ENCODE measurements at places on chromosomes 3 and 15.

GRCh38 chr3:194046531-194046930 is 89.4 kb upstream of the HES1 start:
- DNase-seq = no peak

GRCh38 chr3:56459719-56460118 is 8.5 kb downstream of the ERC2 start:
- no peak for DNase-seq

DNA sequence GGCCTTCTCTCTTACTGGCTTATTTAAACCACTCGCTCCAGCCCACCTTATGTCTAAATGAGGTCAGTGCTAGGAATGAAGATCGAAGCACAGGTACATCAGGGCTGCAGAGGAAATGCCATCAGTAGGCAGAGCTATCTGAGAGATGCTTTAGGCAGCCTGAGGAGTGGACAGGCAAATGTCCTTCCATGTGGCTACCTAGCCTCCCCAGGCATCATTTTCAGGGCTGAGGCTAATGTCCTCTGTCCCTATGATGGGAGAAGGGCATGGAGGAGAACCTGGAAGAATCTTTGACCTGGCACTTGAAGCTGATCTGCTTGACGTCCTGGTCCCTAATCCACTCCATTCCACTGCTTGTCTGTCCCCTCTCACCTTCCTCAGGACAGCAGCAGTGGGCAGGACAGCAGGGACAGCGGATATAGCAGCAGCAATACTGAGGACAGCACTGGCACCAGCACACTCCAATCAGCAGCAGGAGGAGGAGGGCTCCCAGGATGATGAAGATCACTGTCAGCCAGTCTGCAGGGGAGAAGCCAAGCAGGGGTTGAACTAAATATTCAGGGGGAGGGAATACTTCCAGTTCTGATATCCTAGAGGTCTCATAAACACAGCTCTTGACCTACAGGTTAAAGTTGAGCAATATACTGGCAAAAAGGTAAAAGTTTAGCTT is 21.0 kb downstream of the ILDR1 start:
- no peak for DNase-seq

GRCh38 chr3:195171093-195171873 is 99.7 kb downstream of the XXYLT1 start:
- no peak for DNase-seq

DNA sequence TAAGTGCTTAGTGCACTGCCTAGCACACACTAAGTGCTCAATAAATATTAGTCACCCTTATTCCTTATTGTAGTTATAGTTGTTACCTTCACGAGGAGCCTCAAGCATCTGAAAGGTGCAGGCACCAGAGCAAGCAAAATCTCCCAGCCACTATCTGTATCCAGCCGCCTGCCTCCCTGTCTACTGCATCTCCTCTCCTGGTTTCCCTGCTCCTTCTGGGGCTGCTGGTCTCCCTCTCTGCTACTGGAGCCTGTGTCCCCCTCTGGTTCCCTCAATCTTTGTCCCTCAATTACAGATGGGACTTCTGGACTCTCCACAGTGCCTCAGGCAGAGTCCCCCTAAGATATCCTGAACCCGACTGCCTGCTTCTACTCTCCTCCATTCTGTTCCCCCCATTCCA is 18.8 kb downstream of the MYL3 start:
- no peak for DNase-seq

DNA sequence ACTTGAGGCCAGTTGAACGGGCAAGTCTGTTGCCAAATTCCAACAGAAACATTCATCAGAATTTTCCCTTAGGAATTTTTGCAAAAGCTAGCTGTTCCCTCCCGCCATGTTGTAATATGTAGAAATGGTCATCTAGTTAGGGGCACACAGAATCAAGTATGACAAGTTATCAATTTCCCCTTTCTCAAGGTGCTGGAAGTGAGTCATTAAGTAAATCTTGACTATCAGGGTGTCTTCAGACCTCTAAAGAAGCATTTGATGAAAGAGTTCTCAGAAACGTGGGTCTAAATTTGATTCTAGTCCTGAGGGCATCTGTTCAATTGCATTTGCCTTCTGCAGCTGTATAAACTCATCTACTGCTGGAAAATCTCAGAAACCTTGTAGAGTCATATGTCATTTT is 123.4 kb upstream of the FRMD4B start:
- no peak for DNase-seq

GRCh38 chr3:159806412-159806811 is 182.2 kb upstream of the IL12A start:
- DNase-seq = no peak

- no peak for DNase-seq
Observed at GRCh38 chr3:175702956-175703355, 843.8 kb downstream of the NAALADL2 start.

DNA sequence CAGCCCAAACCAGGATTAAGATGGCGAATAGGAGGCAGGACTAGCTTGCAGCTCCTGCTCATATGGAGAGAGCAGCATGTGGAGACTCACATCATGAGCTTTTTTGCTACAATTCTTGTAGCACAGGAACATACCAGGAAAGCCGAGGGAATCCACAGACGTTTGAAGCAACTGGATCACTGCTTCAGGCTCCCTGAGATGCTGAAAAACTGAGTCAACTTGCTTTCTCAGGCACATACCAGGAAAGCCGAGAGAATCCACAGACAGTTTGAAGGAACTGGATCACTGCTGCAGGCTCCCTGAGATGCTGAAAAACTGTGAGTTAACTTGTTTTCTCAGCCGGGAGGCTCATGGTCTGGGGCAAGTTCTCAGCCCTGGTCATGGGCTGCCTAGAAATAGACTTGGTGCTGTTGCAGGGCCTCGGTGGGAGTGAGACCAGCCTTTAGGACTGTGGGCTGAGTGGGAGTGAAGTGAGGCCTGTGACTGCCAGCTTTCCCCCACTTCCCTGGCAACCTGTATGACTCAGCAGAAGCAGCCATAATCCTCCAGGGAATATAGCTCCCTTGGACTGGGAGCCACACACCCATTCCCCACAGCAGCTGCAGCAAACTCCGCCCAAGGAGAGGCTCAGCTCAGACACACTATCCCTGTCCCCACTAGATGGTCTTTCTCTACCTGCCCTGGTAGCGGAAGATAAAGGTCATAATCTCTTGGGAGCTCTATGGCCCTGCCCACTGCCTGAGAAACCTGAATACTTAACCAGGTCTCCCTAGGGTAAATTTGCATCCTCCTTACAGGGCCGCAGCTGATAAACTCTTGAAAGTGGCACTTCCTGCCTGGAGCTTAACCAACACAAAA is 51.9 kb upstream of the PFN2 start:
- DNase-seq = no peak

DNA sequence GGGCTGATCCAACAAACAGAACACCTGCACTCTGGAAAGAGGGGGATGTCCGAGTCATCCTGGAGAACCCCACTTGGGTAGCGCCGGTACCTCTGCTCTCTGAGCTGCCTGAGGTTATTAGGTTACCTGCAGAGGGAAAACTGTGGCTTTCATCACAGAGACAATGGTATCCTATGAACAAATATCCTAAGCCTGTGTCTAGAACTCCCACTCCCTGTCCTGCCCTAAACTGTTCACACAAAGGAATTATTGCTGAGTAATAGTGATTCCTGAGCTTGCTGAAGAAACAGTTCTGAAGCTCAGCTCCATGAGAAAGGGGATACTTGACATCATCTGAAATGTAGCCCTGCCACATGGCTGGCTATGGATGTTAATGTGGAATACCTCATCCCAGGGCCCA is 31.9 kb upstream of the WNT5A start:
- DNase-seq = no peak

DNA sequence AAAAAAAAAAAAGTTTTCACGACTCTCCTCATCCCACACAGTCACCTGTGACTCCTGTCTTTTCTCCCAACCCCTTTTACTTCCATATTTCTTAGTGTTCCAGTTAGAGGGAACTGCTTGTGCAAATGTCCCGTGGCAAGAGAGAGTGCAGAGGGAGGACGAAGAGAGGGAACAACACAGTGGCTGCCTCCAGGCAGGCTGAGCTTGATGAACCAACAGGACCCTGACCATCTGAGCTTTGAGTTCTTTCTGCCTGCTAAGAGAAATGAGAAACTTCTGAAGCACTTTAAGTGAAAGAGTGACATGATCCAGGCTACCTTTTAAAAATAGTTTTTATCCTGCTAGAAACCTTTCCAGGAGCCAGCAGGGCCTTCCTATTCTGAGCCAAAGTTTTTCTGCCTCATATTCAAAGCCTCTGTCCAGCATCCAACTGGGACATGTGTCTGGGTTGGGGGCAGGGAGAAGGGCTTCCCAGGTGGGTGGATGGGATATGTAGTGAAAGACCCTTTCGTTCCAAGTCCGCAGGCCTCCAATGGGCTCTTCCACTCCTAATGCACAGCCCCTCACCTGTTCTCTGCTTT is 239.9 kb downstream of the OPA1 start:
- DNase-seq = no peak

GRCh38 chr3:177641206-177641605 is 443.9 kb upstream of the TBL1XR1 start:
- no peak for DNase-seq

DNA sequence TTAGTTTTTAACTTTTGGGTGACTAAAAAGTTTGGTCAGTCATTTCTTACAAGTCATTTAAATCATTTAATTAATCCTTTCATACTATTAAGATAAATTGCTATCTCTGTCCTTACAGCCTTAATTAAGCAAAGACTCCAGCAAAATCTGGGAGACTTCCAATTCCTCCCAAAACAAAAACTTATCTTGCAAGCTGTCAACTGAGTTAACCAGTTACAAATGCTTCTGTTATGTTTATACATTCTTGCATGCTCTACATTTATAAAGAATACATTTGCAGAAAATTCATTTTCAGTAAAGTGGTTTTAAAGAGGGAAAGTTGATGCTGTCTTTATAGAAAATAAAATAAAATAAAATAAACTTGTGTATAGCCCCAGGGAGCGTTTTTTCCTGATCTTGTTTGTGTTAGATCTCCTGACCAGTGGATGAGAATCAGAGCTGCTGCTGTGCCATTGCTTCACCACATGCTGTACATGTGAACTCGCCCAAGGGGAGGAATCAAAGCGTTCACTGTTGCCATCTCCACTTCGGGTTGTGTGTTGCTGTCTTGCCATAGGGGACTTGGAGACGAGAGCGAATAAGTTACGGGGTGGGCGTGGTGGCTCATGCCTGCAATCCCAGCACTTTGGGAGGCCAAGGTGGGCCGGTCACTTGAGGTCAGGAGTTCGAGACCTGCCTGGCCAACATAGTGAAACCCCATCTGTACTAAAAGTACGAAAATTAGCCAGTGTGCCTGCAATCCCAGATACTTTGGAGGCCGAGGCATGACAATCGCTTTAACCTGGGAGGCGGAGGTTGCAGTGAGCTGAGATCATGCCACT is 5.5 kb downstream of the CCR4 start:
- no peak for DNase-seq

DNA sequence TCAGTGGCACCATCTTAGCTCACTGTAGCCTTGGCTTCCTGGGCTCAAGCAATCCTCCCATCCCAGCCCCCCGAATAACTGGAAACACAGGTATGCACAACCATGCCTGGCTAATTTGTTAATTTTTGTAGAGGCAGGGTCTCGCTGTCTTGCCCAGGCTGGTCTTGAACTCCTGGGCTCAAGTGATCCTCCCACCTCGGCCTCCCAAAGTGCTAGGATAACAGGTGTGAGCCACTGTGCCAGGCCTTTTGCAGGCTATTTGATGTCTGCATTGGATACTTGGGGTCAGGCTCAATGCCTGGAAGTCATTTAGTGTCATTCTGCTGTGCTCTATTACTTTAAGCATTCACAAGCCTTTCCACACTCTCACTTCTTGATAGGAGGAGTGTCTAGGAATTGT is 17.6 kb downstream of the LIMD1 start:
- DNase-seq = no peak

Measured in T1000 (cell line).